ENCODE measurements at places on chromosomes 3 and 15.

GRCh38 chr15:70202756-70203155, 105.0 kb upstream of the TLE3 start:
- no peak for DNase-seq

DNA sequence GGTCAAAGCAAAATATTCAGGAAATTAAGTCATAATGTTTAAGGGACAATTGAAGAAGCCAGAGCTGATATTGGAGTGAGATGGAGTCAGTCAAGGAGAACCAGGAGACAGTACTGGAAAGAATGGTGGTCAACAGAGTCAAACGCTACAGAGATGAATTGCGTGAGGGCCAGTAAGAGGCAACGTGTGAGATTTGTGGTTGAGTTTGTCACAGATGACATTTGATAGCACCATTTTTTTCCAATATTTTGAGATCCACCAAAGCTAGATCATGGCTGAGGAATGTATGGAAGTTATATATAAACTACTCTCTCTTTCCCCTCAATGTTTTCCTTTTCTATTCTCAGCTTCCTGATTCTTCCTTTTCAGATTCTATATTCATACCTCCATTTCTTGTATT, 375.1 kb upstream of the ROBO2 start:
- no peak for DNase-seq

DNA sequence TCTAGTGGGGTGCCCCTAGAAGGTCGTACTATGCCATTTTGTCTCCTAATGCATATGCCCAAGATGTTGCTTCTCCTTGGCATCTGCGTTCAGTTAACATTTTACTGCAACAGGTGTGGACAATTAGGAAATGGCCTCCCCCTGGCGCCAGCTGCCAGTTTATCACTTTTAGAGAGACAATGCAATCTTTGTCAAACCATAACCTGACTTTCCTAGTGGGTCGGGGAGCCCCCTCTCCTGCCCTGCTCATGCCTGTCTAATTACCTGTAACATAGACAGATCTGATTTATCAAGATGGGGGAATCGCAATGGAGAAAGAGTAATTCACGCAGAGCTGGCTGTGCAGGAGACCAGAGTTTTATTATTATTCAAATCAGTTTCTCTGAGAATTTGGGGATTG, 353.7 kb upstream of the SGO1 start:
- DNase-seq: no peak

GRCh38 chr3:114962189-114962588, 184.9 kb downstream of the ZBTB20 start:
- DNase-seq: no peak

DNA sequence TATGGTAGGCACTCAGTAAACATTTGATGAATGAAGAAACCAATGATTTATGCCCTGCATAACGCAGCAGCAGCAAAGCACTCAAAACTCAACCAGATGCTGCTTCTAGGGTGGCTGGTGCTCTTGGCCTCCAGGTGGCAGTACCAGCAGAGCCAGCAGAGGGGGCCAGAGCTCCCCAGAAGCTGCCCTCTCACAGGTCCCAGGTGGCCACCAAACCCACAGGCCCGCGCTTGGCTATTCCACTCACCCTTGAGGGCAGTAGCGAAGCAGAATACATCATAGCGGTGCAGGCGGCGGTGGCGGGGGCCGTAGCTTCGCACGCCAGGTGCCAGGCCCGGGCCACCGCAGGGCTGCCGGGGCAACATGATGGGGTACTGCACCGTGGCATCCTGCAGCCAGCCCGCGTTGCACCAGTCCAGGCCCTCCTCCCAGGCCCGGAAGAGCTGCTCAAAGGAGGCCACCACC, 16.6 kb downstream of the HAPLN3 start:
- peak; percentile 22 for DNase-seq

DNA sequence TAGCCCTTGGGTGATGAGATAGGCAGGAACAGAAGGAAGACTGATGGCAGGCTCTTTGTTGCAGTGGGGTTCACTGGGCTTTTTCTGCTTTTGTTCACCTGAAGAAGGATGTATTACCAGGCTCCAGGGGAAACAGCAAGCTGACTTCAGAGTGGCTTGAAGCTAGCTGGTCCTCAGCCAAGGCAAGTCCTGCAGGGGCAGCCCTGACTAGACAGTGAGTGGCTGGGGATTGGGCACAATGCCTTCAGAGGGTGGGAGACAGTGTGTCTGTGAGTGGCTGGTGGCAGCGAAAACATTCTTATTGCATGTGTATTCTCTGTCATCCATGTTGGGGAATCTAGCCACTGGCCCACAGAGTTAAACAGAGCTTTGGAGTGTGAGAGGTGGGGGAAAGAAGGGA, 2.3 kb upstream of the TEX264 start:
- no peak for DNase-seq

DNA sequence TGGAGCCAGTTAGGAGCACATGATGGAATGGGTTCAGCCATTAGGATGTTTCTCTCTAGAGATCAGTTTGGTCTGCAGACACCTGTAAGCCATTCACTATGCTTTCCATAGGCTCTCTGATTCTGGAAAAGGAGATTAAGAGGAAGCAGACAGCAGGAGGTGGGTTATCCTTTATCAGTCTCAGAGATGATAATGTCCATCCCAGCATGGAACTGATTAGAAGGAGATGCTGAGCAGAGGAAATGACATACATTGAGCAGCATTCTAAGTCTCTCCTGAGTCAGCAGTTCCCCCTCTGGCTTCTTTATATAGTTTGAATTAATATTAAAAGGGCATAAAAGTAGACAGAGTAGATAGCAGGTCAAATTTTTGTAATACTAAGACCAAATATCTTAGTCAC, 591.1 kb downstream of the GBE1 start:
- DNase-seq: no peak

DNA sequence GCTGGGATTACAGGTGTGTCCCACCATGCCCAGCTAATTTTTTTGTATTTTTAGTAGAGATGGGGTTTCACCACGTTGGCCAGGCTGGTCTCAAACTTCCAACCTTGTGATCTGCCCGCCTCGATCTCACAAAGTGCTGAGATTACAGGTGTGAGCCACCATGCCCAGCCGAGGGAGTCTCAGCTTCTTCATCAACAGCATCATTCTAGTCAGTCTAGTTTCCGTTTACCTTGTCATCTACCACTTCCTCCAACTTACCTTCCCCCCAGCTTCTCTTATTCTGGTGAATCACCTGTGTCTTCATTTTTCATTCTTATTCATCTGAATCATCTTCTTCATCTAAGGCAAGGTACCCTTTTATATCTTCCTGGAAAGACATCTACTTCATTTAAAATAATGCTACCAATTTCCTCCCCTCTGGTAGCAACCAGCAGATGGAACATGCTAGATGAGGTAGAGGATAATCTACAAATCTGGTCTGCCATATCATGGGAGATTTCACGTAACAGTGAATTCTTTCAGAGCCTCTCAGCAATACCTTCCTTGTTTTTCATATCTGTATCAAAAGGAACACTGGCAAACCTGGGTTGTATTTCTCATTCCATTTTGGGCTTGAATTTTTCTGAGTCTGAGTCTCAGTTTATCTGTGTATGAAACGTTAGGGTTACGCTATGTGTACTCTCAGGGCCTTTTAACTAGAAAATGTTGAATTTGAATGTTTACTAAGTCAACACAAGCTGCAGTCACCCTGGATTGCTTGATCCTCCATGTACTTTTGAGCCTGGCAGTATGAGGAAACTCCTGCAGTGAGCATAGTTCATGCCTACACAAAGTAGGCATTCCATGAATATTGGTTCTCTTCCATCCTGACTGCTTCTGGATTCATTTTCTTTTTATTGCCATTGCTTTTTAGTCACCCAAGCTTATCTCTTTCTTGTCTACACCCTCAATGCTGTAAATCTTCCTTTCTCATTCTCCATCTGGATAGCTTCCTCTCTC, 16.8 kb downstream of the LPP start:
- DNase-seq: peak; percentile 37

DNA sequence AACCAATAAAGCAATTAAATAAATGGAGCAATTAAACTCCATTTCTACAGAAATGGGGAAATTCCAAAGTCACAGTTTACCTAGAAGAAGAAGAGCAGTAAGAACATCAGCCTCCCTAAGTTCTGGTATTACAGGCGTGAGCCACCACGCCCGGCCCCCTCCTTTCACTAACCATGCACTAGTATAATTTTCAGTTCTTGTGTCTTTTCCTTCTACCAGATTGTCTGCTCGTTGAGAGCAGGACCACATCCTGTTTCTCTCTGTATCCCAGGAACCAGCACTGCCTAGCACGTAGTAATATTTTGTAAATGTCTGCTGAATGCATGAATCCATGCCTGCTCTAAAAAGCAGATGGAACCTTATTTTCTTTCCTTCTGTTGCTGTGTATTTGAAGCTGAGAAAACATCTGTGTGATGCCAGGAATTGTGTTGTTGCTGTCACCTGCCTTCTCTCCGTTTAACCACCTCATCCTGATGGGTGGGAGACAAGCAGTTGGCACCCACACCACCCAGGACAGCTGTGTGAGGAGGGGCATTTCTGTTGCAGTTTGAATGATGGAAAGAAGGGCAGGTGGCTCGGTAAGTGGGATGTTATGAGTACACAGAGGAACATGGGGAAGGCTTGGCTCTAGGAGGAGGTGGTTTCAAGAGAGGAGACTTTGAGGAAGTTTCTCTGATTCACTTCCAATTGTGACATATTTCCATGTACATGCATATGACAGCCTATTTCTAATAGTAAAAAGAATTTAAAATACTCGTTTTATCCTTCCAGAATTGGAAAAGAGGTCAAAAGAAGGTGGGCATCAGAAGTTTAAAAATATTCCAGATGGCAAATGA, 30.1 kb downstream of the PXYLP1 start:
- no peak for DNase-seq

- no peak for DNase-seq
Measured at GRCh38 chr3:128077202-128077624, 25.0 kb downstream of the SEC61A1 start.

- no peak for DNase-seq
Measured at GRCh38 chr15:100897221-100898151, 17.9 kb downstream of the ALDH1A3 start.

- DNase-seq: no peak
Measured at GRCh38 chr3:105791919-105792786, 76.7 kb downstream of the CBLB start.

DNA sequence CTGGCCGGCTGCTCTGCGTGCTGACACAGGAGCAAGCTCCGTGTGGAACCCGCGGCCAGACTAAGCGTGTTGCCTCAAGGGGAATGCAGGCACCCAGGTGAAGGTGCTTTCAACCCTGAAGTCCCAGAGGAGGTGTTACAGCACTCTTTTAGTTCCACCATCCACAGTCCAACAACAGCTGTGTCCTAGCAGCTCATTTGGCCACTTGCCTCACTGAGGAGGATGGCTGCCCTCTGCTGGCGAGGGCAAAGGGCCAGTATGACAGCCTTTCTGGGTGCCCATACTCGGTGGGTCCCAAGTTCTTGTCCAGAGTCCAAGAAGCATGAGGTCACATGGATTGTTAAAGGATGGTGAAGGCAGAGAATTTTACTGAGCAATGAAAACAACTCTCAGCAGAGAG, 87.8 kb downstream of the C3orf85 start:
- no peak for DNase-seq

DNA sequence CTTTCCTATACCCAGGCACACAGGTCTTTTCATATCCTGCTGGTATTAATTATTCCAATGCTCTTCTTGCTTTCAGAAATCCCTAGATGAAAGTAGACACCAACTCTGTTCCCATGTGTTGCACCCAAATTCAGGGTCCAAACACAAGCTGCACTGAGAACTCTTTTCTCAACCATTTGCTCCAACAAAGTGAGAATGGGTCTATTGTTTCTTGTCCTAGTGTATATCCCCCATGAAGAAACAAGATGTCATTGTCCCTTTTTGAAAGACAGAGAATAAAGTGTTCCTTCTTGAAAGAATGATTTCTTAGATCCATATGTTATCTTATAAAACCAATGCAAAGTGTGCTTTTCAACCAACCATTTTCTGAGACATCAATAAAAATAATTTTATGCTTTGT, 353.7 kb downstream of the CNTN6 start:
- DNase-seq: no peak

- DNase-seq: no peak
Measured at GRCh38 chr3:112199622-112200316, 66.7 kb upstream of the GCSAM start.

- no peak for DNase-seq
Measured at GRCh38 chr3:115052906-115053305, 94.2 kb downstream of the ZBTB20 start.

DNA sequence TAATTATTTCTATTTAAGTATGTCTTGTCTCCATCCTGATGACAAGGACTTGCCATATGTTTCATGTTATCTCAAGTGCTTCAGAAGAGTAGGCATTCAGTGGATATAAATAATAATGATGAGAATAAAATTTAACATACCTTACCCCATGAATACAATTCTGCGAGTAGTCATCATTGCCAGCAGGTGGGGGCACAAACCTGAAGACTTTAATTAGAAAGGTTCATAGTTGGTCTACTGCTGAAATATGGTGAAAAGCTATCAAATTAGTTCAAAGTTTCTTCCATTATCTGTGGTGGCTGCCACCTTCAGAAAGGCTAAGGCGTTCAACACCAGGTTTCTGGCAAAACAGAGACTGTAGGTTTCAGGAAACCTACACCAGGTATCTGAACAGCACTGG, 100.9 kb downstream of the P3H2 start:
- DNase-seq: no peak

DNA sequence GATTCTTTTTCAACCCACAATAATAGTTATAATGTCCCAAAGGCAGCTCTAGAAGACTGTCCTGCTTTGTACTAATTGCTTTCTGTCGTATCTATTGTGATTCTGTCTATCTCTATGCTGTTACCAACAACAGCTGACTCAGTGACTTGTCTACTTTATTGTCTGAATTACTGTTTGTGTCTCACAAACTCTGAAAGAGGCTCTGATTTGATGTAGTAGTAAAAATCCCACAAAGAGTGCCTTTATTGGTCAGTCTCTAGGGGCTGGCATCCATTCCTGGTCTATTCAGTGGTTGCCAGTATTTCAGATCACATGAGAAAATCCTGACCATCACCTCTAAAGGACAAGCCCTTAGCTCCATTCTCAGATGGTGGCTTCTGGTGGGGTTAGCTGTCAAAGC, 254.2 kb downstream of the NSUN3 start:
- no peak for DNase-seq

GRCh38 chr3:147554332-147554731, 145.2 kb downstream of the ZIC1 start:
- DNase-seq: no peak

- DNase-seq: no peak
Measured at GRCh38 chr15:95459273-95459672, 871.2 kb upstream of the NR2F2 start.

DNA sequence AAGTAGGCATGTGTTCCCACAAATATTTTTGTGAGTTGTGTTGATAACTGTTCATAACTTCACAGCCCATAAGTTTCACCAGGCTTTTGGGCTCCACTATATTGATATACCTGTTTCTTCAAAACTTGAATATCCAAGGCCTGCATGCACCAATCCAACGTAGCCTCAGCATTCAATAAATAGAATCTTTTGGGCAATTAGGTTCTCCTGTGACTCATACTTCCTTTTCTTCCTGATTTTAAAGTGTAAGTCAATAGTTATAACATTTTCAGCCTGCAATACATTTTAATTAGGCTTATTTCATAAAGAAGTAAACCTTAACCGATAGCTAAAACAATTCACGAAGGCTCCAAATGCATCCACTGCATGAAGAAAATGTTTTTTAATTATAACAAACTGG, 97.8 kb upstream of the SPRED1 start:
- DNase-seq: no peak

GRCh38 chr3:48013288-48013980, 2.8 kb downstream of the MAP4 start:
- no peak for DNase-seq
